Activated naive CD4-positive, alpha-beta T cell treated with anti-CD3 and anti-CD28 coated beads, Interleukin-2, amount 50 U/mL, for 72 hours (primary cell): ENCODE measurements at places on chromosomes 6 and 20. TPM values are rescaled to one million over a fixed set of nuclear protein-coding genes. Genes with fewer than 3 reads are reported as not detected.

DNA sequence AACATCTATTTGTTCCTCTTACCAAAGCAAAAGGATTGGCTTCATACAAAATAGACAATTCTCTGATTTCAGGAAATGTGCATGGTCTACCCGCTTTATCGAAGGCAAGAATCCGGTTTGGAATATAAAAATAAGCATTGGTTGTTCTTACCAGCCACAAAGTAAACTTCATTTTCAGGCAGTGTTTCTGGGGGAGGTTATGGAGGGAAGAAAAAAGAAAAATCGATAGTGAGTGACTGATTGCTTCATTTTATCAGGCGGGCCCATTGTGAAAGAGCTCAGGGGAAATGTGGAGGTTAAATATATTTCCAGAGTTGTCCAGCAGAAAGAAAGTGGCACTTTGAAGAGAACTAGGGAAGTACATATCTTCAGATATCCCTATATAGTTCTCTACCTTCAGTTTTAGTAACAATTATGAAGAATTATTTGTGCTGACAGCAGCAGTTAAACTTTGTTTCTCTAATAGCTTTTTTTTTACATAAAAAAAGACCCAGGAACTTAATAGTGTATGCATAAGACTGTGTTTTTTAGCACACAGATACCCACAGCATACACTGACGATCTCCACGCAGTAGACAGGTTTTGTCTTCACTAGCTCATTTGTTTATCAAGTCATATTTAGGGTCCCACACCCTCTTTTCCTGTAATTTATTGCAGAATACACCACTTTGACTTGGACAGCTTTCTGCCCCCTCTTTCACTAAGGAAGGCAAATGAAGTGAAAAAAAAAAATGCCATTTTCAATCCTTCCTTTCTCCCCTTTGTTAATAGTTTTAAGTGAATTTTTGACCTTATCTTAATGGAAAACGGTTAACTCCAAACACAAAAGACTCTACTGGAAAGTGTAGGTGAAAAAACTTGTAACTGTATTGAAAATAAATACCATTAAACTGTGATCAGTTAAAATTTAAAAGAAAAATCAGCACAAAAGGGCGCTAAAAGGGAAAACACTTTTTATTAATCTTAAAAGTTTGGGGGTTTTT lies 2.9 kb downstream of the POU3F2 start:
- no peak for DNase-seq

Gene LCA5
- 0.29 TPM for total RNA-seq

Gene C6orf47
- 16.4 TPM for total RNA-seq

GRCh38 chr20:46203510-46203837 lies 85.4 kb downstream of the CD40 start:
- DNase-seq: no peak

Gene GABRR1
- total RNA-seq: not detected

DNA sequence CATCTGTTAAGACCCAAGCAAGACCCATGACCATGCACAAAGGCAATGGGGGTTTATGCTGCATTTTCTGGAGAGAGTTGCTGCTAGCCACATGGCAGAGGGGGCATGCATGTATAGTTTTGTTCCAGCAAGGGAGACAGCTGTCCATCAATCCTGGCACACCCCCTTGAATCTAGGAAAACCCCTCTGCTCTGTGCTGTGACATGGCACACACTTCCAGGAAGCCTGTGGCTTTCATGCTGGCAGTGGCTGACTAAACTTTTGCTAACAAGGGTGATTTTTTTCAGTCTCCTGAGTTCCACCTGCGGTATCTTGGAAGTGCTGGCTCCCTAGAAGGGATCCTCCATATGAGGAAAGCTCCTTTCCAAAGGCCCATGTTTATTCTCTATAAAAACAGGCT lies 9.1 kb upstream of the CST4 start:
- no peak for DNase-seq

Gene PTK6
- total RNA-seq: 0.54 TPM

DNA sequence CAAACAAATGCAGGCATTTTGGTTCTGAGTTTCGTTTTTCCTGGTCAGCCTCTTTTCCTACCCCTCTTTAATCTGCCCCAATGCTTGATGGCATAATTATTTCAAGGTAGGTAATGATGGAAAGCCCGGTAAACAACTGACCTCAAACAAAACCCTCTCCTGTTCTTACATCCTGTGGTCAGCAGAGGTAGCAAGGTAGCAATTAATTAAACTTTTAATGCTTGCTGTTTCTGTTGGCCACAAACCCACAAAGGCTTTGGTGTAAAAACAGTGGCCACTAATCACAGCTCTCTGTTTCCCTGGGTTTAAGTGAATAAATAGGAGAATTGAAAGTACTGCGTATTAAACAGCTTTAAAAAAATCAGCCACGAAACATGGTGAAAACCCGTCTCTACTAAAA lies 261.5 kb upstream of the SOX4 start:
- no peak for DNase-seq

DNA sequence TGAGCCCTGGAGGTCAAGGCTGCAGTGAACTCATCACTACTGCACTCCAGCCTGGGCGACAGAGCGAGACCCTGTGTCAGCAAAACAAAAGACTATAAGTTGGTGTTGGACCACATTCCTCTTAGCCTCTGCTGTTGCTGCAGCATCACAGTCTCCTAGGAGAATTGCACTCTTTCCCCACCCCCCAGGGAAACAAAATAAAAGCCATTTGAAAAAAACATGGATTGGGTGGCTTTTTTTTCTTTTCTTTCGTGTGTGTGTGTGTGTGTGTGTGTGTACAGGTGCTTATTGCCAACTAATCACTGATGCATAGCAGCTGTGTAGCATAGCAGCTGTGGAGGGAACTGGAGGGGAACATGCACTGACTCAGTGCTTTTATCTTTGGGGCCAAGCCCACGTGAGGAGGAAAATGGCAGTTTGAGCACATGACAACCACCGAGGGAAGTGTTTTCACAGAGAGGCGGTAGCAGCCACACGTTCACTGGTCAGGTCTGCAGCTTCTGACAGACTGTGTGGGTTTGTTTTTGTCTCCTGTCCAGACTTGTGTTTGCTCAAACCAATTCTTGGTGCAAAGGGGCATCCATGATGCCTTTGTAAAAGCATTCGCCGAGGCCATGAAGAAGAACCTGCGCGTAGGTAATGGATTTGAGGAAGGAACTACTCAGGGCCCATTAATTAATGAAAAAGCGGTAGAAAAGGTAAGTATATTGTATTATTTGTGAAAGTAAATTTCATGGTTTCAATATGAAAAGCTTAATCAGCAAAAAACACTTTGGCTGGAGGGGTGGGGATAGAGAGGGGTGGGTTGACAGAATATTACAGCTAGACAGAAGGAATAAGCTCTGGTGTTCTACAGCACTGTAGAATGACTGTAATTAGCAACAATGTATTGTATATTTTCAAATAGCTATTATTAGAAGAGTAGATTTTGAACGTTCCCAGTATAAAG lies 27.7 kb downstream of the ALDH5A1 start:
- DNase-seq: no peak

Gene NRSN1
- not detected for total RNA-seq

- DNase-seq: no peak
These were observed 334.8 kb upstream of the SULF2 start for GRCh38 chr20:48120120-48120519.

- DNase-seq: no peak
These were observed 120.9 kb downstream of the GRM1 start for GRCh38 chr6:146149770-146150169.

DNA sequence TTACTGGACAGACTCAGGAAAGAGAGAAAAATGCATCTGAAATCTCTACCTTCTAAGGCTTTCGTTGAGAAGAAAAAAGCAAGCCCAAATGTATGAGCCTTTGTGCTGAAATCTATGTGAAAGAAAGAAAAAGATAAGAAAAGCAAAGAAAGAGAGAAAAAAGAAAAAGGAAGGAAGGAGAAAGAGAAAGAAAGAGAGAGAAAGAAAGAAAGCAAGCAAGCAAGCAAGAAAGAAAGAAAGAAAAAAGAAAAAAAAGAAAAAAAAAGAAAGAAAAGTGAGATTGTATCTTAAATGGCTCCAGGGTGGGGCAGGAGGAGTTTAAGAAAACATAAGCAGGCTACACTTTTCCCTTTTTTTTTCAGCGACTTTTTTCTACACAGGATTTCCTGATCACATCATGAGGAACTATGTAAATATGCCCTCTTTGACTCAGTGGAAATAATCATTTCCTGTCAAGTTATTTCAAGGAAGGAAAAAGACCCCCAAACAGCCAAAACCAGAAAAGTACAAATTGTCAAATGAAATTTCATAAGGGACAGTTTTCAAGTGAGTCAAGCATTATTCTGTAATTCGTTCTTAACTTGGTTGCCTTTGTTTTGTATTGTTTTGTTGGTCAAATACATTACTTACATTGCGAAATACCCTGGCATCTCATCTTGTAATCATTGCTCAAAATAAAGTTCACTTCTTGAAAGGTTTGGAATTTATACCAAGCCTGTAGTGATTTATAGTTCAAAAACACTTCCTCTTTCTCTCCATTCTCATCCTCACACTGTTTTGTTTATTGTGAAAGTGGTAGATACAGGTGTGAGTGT lies 79.5 kb upstream of the RNF217 start:
- no peak for DNase-seq

GRCh38 chr6:137092018-137092417 lies 47.3 kb upstream of the IL20RA start:
- DNase-seq: no peak

Gene POU5F1
- not detected for total RNA-seq

DNA sequence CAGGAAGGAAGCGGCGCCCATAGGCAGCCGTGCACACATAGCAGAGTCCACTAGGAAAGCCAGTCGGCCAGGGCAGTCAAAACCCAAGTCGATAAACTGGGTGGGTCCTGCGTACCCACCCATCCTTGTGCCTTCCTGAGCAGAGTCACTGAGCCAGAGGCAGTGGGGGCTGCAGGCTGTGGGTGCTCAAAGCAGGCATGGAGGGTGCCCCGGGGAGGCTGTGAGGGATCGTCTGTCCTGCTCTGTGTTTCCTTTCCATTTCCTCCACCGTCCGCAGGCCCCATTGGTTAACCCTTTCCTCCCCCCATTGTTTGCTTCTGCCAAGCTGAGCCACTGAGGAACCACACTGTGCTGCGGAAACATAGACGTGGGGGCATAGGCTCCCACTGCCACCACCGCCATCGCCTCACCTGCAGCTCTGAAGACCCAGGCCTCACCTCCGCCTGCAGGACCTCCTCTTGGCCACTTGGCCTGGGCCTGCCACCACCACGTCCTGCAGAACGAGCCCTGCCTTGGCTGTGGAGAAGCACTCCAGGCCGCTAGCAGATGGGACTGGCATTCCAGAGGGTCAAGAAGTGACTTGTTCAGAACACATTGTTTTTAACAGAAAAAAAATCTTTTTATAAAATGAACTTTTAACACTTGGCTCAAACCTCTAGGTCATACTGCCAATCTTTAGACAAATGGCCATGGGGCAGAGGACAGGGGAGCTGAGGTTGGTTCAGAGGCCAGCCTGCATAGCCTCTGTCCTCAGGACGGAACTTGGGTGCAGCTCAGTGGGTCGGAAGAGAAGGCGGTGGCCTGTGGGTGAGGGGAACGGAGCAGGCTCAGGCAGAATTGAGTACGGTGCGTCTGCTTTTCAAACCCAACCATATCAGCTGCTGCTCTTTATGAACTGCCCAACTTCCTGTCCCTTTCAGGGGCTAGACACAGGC lies 52.6 kb downstream of the TCP11 start:
- no peak for DNase-seq

GRCh38 chr20:9200620-9201019 lies 131.7 kb downstream of the PLCB4 start:
- no peak for DNase-seq

DNA sequence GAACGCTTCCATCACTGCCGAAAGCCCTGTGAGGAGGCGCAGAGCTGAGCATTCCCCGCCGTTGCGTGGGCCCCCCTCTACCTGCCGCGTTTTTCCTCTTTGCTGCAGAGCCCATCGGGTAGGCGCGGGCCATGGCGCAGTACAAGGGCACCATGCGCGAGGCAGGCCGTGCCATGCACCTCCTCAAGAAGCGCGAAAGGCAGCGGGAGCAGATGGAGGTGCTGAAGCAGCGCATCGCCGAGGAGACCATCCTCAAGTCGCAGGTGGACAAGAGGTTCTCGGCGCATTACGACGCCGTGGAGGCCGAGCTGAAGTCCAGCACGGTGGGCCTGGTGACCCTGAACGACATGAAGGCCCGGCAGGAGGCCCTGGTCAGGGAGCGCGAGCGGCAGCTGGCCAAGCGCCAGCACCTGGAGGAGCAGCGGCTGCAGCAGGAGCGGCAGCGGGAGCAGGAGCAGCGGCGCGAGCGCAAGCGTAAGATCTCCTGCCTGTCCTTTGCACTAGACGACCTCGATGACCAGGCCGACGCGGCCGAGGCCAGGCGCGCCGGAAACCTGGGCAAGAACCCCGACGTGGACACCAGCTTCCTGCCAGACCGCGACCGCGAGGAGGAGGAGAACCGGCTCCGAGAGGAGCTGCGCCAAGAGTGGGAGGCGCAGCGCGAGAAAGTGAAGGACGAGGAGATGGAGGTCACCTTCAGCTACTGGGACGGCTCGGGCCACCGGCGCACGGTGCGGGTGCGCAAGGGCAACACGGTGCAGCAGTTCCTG lies 693 bp downstream of the FAM50B start:
- DNase-seq: no peak

Gene OPRL1
- 0.32 TPM for total RNA-seq

DNA sequence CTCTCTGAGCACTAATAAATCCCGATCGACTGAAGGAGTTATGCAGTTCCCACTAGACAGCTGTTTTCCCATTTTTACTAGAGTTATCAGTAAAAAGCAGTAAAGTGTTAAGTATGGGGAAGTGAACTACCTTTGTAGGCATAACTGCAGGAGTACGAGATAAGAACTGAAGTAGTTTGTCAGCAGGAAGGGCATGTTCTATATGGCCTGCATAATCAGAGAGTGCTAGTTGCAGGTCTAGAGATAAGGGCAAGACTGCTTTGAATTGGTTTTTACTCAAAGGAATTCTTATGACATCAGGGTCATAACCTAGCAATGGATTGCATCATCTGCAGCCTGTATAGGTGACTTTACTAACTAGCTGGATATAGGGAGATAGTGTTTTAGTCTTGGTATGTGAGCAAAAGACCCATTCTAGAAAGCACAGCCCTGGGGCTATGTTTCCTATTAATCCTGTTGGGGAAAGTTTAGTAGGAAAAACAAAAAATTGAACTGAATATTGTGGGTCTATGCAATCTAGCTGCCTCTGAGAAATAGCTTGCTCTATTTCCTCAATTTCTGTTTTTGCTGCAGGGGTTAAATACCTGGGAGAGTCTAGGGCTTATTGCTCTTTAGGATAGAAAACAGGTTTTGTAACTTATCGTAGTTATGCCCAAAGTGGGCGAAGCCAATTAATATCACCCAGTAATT lies 22.6 kb upstream of the CRISP1 start:
- DNase-seq: no peak

- no peak for DNase-seq
These were observed 95.0 kb upstream of the IFNGR1 start for GRCh38 chr6:137313928-137314855.
